ENCODE measurements at places on chromosomes 1 and 21.

DNA sequence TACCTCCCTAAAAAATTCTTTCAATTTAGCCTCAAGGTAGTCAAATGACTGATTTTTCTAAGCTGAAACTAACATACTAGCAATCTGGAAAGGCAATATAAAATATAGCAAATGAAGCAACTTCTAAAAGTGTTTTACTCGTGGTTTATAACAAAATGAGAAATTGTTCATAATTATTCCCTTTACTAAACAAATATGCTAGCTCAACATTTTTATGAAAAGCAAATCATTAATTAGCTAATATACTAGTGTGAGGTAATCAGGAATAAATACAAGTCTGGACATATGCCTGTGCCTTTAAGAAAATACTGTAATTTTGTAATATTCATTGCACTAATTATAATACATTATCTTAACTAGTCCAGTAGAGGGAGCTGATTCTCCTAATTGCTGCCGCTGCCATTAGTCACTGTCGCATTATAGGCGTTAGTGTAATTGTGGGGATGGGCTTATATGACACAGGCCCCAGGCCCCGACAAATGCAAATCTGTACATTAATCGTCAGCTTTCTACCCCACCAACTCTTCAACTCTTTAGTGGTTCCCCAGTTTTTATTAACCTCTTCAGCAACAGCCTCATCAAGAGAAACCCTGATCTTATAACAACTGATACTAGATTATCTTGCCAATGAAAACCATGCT is 160.9 kb downstream of the GABPA start:
- DNase-seq, result no peak

- DNase-seq, result no peak
These were observed 169.9 kb downstream of the LRRC7 start for GRCh38 chr1:69737527-69738185.

GRCh38 chr1:157961805-157962762 is 31.4 kb upstream of the KIRREL1 start:
- DNase-seq, result no peak

GRCh38 chr1:8077602-8078001 is 51.5 kb upstream of the ERRFI1 start:
- DNase-seq, result no peak

DNA sequence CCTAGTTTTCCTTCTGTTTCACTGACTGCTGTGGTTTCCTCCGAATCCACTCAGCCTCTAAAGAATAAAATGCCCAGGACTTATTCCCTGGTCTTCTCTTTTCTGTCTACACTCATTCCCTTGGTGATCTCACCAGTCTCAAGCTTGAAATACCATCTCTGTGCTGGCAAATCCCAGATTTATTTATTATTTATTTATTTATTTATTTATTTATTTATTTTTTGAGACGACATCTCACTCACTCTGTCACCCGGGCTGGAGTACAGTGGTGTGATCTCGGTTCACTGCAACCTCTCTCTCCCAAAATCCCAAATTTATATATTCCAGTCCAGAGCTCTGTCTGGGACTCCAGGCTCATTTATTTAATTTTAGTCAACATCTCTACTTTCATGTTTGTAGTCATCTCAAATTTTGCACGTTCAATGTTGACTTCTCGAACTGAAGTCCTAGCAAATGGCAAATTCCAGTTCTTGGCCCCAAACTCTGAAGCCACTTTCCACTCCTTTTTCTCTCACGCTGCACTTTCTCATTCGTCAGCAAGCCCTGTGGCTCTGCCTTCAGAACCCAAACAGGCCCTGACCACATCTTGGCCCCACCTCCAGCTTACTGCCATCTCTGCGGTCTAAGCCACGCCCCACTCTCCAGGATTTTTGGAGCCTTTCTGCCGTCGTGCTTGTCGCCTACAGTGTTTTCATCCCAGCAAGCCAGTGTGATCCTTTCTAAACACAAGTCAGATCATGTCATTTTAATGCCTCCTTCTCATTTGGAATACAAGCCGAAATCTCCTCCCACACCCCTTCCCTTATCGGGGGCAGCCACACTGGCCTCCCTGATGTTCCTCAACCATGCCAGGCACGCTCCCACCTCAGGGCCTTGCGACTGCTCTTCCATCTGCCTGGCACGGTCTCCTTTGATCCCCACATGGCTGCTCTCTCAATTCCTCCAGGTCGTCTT is 14.2 kb upstream of the TENT5B start:
- DNase-seq, result no peak

DNA sequence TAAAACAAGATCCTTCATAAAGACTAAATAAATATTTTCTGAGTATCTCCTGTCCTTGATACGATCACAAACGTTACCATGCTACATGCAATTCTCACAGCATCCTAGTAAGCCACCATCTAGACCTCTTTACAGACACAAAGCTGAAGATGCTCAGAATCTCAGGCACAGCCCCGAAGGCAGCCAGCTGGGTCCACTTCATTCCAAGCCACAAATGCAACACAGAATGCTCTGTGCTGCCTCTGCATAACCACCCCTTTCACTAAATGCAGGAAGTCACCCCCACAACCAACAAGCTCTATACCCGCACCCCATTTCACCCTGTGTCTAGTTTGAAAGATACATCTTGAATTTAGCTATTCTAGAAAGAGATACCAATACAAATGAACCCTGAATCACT is 12.9 kb downstream of the RCAN1 start:
- no peak for DNase-seq

- DNase-seq, result no peak
These were observed 555.8 kb downstream of the PLA2G4A start for GRCh38 chr1:187384504-187384903.

DNA sequence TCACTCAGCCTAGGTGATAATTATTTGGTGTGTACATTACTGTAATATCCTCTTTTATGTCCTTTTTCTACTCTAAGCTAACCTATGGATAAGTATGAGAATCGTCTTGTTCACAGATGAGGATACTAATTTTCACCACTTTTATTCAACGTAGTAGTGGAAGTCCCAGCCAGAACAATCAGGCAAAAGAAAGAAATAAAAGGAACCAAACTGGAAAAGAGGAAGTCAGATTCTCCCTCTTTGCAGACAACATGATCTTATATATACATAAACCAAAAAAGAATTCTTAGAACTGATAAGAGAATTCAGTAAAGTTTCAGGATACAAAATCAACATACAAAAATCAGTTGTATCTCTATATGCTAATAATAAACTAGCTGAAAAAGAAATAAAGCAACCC is 12.6 kb upstream of the RGL1 start:
- no peak for DNase-seq

- no peak for DNase-seq
These were observed 7.5 kb upstream of the WNT3A start for GRCh38 chr1:227999056-227999930.

- DNase-seq, result no peak
These were observed 24.6 kb downstream of the WNT3A start for GRCh38 chr1:228031276-228031995.

DNA sequence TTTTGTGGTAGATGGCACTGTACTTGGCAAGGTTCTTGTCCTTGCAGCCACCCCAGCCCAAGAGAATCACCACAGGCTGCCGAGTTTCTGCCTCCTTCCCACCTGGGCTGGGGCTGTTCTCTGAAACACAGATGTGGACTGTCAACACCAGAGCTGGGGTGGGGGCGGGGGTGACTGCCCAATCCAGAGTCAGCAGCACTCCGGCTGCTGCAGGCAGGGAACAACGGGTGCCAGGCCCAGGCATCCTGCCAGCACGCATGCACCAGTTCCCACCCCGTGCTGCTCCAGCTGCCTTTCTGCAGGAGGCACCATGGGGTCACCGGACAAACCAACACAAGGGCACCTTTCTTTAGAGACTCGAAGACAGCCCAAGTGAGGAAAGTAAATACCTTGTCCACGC is 14.1 kb downstream of the TMEM53 start:
- DNase-seq, result no peak
